Neural crest cell (in vitro differentiated cells): ENCODE measurements at places on chromosomes 16 and 17.

DNA sequence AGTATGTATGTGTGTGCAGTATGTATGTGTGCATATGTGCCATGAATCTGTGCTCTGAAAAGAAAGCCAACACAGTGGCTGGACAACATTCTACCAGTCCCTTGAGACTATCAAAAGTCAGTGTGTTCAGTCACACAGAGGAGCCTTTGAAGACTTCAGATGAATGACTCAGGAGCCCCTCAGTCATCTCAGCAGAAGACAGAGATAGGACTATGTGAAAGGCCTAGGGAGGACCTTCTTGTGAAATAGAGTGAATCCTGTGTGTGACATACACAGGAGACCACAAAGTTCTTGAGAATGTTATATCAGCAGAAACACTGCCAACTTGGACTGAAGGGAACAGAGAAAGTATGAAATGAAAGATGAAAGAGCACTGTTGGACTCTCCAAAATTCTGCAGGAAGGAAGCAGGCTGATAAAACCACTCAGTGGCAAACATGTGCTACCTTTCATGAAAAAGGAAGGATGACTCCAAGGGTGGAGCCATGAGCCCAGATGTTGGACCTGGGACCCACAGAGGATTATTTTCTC is 108.4 kb downstream of the METRNL start:
- no peak for DNase-seq

- no peak for DNase-seq
Observed at GRCh38 chr16:3317315-3317999, 12.2 kb downstream of the ZNF75A start.

DNA sequence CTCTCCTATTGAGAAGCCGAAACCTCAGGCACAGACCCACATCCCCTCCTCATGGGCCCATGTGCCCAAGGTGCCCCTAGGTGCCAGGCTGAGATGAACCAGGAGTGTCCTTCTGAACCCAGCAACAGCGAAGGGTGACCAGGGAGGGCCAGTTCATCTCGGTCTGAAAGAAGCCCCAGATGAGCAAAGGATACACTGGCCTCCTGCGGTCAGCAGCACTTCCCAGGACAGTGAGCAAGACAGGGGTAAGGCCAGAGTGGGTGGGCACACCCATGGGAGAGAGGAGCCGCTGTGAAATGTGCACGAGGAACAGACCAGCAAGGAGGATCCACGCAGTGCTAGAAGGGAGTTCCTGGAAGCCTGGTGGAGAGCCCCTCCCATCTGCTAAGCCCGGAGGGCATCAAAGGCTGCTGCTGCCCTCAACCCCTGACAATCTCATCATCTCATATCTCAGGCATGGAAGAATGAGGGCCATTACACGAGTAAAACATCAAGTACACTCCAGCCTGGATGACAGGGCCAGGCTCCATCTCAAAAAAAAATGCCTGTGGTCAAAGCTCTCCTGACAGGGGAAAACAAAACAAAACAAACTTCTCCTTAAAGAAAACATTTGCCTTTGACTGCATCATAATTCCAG is 3.3 kb upstream of the HBZ start:
- DNase-seq, result no peak

- DNase-seq, result no peak
Observed at GRCh38 chr17:34883106-34884000, 77.9 kb downstream of the CCT6B start.

DNA sequence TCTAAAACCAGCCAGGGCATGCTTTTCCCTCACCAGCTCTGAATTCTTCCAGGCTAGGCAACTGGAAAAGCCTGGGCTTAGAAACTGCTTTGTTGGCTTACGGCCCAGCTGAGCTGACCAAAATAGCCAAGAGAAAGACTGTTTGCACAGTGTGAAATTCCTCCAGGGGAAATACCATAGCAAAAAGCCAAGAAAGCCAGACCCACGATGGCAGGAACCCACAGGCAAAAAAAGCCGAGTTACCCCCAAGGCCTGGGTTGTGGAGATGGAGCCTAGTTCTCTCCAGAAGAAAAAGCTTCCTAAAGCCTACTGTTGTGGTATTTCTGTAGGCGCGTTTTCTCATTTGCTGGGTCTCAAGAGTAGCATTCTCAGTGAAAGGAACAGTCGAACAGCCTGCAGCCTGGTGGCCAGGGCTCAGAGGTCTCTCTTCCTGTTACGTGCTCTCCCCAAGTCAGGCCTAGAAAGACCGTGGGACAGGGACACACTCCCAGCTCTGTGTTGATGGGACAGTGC is 9.2 kb downstream of the SP2 start:
- DNase-seq, result no peak

DNA sequence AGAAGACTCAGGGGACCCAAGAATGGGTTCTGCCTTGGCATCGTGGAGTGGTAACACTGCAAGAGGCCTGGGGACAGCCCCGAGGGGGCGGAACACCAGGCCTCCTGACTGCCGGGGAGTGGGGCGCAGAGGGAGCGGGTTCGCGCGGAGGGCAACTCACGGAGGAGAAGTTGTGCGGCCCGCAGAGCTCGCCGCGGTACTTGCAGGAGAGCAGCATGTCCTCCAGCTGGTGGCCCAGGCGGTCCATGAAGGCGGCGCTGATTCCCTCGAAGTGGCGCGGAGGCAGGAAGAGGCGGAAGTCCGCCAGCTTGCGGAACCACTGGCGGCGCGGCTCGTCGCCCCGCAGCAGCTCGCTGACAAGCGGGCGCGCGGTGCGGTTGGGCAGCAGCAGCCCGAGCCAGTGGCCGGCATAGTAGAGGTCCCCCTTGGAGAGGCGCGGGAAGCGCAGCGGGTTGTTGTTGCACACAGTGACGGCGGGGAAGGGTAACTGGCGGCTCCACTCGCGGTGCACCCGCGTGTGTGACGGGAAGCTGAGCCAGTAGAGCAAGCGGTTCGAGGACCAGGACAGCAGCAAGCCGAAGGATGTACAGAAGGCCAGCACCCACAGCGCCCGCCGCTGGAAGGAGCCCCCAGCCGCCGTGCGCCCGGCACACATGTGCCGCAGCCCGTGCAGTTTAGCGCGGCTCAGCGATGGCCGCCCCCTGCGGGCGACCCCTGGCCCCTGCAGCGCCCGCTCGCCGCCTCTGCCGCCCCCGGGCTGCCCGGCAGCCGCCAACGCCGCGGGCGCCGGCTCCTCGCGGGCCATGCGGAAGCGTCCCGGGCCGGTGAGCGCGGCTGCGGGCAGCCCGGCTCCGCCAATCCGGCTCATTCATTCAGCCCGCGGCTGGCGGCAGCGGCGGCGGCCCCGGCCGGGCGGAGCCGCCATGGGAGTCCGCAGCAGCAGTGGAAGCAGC is 1.6 kb downstream of the ASIC2 start:
- peak; percentile 14 for DNase-seq

DNA sequence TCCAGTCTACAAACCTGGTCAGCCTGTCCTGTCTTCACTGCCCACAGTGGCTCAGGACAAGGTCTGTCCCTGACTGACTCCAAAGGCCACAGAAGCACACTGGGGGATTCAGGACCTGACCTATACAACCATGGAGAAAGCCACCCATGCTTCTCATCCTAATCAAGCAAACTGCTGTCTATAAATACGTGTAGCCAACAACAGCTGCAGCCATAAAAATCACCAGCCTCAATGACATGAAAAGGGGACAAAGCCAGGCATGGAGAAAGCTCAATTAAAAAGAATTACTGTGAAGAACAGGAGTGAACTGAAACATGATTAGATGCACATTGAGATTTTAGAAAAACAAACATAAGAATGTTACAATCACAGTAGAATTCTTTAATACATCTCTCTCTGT is 170.1 kb downstream of the CDK5R1 start:
- DNase-seq, result no peak
